Right ventricle myocardium superior (tissue), 1 donor: ENCODE measurements at places on chromosomes 16 and 17.
A peak's percentile ranks its signal among the peaks of the same experiment; 100 is the strongest.

- DNase-seq, result peak; percentile 59
These were observed 3.2 kb downstream of the NAGS start for GRCh38 chr17:44007346-44008204.

DNA sequence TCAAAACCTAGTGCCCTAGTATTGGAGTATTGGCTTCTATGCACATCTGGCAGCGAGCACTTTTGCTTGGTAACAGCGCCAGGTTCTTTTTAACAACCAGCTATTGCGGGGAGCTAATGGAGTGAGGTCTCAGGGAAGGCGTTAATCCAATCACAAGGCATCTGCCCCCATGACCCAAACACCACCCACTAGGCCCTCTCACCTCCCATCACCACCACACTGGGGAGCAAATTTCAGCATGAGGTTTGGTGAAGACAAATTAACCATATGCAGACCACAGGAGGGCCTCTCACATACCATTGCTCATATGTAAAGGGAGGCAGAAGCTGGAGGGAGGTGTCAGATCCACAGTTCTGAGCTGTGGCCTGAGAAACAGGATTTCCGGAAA lies 893 bp upstream of the ODF4 start:
- DNase-seq, result no peak

GRCh38 chr16:27273670-27274423 lies 5.3 kb upstream of the NSMCE1 start:
- DNase-seq, result no peak

- DNase-seq, result no peak
These were observed 129.3 kb upstream of the MED13 start for GRCh38 chr17:62194401-62194800.

- DNase-seq, result no peak
These were observed 4.4 kb downstream of the NOL3 start for GRCh38 chr16:67174706-67175231.

DNA sequence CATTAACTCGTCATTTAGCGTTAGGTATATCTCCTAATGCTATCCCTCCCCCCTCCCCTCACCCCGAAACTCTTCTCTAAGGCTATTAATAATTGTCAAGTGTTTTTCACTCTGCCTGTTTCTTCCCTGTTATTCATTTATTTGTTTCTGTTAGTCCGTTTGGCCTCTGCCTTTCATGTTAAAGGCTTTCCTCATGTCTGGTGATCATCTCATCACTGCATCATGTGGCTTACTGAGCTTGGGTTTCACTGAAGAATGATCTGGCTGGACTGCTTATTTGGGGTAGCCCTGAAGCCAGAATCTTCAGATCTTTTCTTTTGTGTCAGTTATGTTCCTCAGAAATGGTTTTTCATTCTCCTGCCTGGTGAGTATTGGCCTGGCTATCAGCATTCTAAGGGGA lies 9.5 kb downstream of the UTP4 start:
- no peak for DNase-seq

DNA sequence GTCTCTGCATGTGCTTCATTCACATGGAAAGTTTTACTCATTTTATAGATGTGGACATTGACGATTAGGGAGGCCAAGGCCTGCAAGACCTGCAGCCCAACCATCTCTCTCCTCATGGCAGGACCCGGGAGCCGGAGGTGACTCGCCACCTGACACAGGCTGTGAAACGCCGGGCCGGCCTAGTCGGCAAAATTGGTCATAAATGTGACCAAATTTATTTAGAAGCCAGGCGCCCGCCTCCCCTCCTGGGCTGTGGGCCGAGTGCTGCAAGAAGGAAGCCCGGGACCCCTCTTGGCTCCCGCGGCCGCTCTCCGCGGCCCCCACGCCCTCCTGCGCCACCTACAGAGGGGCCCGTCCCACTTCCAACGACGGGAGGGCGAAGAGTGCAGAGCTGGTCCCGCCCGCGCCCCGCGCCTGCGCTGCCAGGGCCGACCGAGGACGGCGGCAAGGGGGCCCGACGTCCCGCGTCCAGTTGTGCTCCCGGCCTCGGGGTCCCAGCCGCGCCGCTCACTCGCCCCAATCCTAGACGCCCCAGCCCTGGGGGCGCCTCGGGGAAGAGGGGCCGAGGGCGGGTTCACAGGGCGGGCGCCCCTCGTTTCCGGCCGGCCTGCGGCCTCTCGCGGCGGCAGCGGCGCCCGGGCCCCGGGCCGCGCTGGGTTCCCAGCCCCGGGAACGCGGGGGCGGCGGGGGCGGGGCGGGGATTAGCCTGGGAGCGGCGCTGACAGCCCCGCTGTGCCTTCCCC lies 47.5 kb downstream of the WNT3 start:
- no peak for DNase-seq
